ENCODE measurements at places on chromosomes 3 and 15.
A peak's percentile ranks its signal among the peaks of the same experiment; 100 is the strongest.

DNA sequence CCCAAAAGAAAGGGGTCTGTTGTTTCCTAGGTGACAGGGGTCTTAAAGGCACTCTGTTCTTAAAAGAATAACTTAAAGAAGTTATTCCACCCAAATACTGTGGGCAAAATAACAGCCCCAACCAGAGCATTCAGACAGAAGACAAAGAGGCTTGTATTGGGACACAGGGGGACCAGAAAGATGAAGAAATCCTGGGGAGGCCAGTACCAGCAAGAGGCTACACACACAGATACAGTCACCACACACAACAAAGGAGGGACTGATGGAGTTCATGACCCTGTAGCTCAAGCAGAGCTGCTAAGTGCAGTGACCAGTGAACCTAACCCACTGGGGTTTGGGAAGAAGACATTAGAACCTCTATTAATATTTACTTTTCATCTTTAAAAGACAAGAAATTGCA, 59.0 kb downstream of the MTHFS start:
- DNase-seq: no peak

DNA sequence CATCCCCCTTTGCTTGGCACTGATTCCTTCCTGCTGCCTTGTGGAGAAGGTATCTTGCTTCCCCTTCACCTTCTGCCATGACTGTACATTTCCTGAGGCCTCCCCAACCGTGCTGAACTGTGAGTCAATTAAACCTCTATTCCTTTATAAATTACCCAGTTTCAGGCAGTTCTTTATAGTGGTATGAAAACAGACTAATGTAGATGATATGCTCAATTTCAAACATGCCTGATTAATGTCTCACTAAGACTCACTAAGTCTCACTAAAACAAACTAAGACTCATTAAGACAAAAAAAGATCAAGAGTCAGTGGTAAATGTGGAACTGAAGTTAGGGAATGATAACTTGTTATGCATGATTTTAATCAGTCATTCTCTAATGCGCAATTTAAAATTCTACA, 606.6 kb downstream of the RBMS3 start:
- DNase-seq: no peak

DNA sequence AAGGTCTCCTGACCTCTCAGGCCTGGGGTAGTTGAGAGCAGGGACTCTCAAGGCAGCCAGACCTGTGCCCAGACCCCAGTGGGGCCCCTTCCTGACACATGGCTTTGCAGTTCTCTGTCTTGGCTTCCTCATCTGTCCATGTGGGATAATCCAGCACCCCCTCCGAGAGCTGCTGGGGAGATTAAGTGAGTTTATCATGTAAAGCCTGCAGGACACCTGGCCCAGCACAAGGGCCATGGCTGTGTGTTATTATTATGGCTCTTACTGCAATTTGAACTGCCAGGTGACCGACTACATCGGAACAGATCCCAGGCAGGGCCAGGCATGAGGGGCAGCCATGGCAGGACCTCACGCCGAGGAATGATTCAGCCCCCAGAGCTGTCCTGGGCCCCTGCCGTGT, 12.6 kb downstream of the DUSP7 start:
- no peak for DNase-seq

- DNase-seq: no peak
These were observed 245.7 kb downstream of the GRM7 start for GRCh38 chr3:7106635-7107034.

- no peak for DNase-seq
These were observed 50.3 kb downstream of the FBLN2 start for GRCh38 chr3:13598926-13599886.

DNA sequence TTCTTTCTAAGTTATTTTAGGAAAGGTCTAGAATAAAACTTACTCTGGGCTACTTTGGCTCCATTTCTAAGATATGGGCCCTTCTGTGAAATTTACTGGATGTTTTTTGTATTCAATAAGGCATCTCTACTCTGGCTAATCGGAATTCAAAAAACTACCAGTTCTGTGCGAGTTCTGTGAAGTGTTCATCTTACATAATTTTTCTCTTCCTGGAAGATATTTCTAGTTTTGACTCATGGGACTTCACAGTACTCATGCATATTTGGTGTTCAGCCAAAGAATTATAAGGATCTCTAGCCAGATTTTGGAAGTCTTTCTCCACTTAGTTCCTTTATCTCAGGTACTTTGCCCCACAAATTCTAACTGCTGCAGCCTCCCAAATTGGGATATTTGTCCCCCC, 46.4 kb upstream of the MBNL1 start:
- DNase-seq: peak; percentile 13

GRCh38 chr3:150912501-150912900, 7.3 kb upstream of the MINDY4B start:
- no peak for DNase-seq

- peak; percentile 11 for DNase-seq
These were observed 245.4 kb downstream of the ULK4 start for GRCh38 chr3:41716471-41716870.

All from HTR-8/SVneo (cell line).